ENCODE measurements at places on chromosomes 2 and 18. TPM values are rescaled to one million over a fixed set of nuclear protein-coding genes. Genes with fewer than 3 reads are reported as not detected.
A peak's percentile ranks its signal among the peaks of the same experiment; 100 is the strongest.

Gene FAM136A
- 27.4 TPM for total RNA-seq

Gene C1QL2
- 0.11 TPM for total RNA-seq

Gene PELI1
- total RNA-seq: 45.4 TPM

Gene EVX2
- total RNA-seq: 0.17 TPM

Gene PSMA8
- not detected for total RNA-seq

Gene DYNC1I2
- total RNA-seq: 187 TPM

Gene ANKRD23
- total RNA-seq: 2.6 TPM

Gene IGFBP2
- 741 TPM for total RNA-seq

Gene ACKR3
- total RNA-seq: 52.0 TPM

Gene ATP6V1B1
- 0.39 TPM for total RNA-seq

DNA sequence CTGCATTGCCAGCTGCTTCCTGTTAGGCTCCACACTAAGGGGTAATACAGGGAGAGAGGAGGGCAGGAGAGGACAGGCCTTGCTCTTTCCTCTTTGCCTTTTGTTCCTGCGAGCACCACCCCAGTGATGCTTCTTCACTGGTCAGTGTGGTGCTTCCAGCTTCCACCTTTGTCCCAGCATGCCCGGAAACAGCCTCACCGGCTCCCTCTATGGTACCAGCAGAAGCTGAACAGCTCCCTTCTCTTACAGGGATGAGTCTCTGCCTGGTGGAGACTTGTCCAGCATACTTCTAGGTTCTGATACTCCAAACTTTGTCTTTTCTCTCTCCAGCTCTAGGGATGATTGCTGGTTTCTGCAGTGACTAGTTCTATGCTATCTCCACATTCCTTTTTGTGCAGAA, 413.3 kb downstream of the TSN start:
- H3K4me3 ChIP-seq: no peak overlapping the region
- H3K4me1 ChIP-seq: peaks cover 17% of the 10 kb centered on the region
- DNase-seq: no peak
- H3K36me3 ChIP-seq: no peaks in the 10 kb centered on the region

DNA sequence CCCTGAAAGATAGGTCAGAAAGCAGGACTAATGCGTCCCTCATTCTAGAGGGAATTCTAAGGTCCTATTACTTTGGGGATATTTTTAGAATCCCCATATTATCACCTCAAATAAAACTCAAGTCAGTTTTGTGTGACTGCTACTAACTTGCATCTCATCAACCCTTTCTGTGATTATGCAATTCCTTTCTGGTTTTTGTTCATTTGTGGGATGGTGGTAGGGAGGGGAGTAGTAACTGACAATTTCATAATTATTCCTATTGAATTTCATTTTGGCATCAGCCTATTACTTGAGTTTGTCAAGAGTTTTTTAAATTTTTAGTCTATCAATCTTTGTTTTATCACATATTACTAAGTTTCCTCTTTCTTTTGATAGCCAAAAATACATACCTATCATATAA, 28.4 kb upstream of the TANK start:
- no peak overlapping the region for H3K4me3 ChIP-seq
- H3K4me1 ChIP-seq: peaks cover 7% of the 10 kb centered on the region
- no peak for DNase-seq
- no peak overlapping the region for H3K27ac ChIP-seq
- H3K36me3 ChIP-seq: no peaks in the 10 kb centered on the region

GRCh38 chr18:31401156-31402025, 24.8 kb downstream of the DSG4 start:
- H3K27ac ChIP-seq: no peak overlapping the region
- no peak for DNase-seq
- no peak overlapping the region for H3K4me3 ChIP-seq

DNA sequence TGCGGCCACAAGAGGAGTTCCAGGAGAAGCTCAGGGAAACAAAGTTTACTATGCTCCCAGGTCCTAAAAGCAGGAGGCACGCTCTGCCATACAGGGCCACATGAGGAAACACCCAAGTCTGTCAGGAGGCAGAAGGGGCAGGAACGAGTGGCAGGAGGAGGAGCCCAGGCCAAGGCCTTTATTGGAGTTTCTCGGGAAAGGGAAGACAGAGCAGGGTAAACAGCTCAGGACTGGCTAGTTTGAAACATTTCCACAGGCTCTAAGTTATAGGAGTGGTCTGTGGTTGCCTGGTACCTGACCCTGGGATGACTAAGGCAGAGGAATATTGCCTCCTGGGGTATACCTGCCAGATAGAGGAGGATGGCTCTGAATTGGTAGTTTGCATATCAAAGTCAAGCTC, 3.7 kb upstream of the ZNF638 start:
- no peaks in the 10 kb centered on the region for H3K27me3 ChIP-seq
- H3K36me3 ChIP-seq: no peaks in the 10 kb centered on the region
- no peak overlapping the region for H3K27ac ChIP-seq

GRCh38 chr2:241161646-241162281, 11.5 kb downstream of the PPP1R7 start:
- DNase-seq: no peak
- no peak overlapping the region for H3K27ac ChIP-seq
- H3K27me3 ChIP-seq: no peaks in the 10 kb centered on the region
- H3K4me1 ChIP-seq: peaks cover 26% of the 10 kb centered on the region
- H3K4me3 ChIP-seq: no peak overlapping the region

DNA sequence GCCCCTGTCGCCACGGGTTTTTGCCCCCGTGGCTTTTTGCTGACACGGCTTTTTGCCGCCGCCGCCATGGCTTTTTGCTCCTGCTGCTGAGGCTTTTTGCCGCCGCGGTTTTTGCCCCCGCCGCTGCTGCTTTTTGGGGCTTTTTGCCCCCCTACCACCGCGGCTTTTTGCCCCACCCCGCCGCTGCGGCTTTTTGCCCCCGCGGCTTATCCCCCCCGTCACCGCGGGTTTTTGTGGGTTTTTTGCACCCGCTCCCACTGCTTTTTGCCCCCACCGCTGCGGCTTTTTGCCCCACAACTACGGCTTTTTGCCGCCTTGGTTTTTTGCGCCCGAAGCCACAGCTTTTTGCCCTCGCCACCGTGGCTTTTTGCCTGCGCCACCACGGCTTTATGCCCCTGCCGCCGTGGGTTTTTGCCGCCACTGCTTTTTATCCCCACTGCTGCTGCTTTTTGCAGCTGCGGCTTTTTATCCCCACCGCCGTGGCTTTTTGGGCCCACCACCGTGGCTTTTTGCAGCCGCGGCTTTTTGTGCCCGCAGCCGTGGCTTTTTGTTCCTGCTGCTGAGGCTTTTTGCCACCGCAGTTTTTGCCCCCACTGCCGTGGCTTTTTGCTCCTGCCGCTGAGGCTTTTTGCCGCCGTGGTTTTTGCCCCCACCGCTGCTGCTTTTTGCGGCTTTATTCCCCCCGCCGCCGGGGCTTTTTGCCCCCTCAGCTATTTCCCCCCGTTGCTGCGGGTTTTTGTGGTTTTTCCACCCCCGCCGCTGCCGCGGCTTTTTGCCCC, 2798.0 kb upstream of the TEKT4 start:
- no peak overlapping the region for H3K4me3 ChIP-seq
- H3K4me1 ChIP-seq: no peaks in the 10 kb centered on the region
- no peak overlapping the region for H3K27ac ChIP-seq

GRCh38 chr2:232448304-232448690, 7.7 kb upstream of the ALPI start:
- H3K27ac ChIP-seq: peak overlapping the region; percentile 40
- H3K4me1 ChIP-seq: peaks cover 22% of the 10 kb centered on the region
- H3K36me3 ChIP-seq: no peaks in the 10 kb centered on the region
- no peak overlapping the region for H3K4me3 ChIP-seq
- peak; percentile 24 for DNase-seq
- H3K27me3 ChIP-seq: no peaks in the 10 kb centered on the region

GRCh38 chr2:61017556-61018317, at the start of the genes PEX13 and PUS10:
Gene PEX13 (plus strand): TSS chr2:61017720. CDS start chr2:61017760, 40 bp downstream.
Gene PUS10 (minus strand): TSS chr2:61018255. CDS start chr2:61011890, 6,365 bp downstream.
- H3K36me3 ChIP-seq: peaks cover 5% of the 10 kb centered on the region
- DNase-seq: peak; percentile 93
- H3K4me1 ChIP-seq: no peaks in the 10 kb centered on the region
- H3K27ac ChIP-seq: peak within 1 kb of the TSS; percentile 97
- H3K4me3 ChIP-seq: peak within 1 kb of the TSS; percentile 99
- no peaks in the 10 kb centered on the region for H3K27me3 ChIP-seq

GRCh38 chr2:127437056-127437455, 18.8 kb downstream of the PROC start:
- no peaks in the 10 kb centered on the region for H3K27me3 ChIP-seq
- DNase-seq: no peak
- no peak overlapping the region for H3K27ac ChIP-seq
- H3K36me3 ChIP-seq: no peaks in the 10 kb centered on the region
- no peaks in the 10 kb centered on the region for H3K4me1 ChIP-seq

DNA sequence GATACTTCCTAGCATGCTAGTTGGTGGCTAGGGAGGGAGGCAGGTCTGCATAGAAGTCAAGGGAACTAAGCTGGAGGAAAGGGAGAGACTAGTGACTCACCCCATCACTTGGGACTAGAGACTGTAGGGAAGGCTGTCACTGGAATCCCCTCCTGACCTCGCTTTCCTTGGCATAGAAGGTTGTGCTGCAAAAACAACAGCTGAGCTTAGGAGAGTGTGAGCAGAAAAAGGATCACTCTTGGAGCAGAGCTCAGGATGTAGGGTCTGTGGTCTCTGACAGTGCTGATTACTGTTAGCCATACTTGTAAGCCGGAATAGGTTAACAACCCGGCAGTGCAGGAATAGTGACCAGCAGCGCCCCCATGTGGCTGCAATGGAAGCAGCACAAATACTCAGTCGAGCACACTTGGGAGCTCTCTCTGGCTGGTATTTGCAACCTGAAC, 66.9 kb upstream of the SMAD2 start:
- peaks cover 4% of the 10 kb centered on the region for H3K4me1 ChIP-seq
- H3K4me3 ChIP-seq: no peak overlapping the region
- H3K27me3 ChIP-seq: no peaks in the 10 kb centered on the region

DNA sequence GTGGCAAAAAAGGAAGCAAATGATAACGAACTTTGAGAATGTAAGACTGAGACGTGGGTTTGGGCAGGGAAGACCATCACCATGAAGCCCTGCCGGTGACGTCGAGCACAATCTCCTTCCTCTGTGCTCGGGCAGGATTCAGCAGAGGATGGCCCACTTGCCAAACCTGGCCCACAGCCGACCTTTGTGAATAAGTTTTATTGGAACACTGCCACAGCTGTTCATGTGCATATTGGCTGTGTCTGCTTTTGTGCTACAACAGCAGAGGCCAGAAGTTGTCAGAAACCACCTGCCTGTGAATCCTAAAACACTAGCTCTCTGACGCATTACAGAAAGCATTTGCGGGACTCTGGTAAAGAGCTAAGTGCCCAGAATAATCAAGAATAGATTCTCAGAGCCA, 223.9 kb downstream of the MYT1L start:
- no peaks in the 10 kb centered on the region for H3K27me3 ChIP-seq
- H3K27ac ChIP-seq: no peak overlapping the region
- H3K36me3 ChIP-seq: peaks cover 3% of the 10 kb centered on the region
- H3K4me1 ChIP-seq: peaks cover 41% of the 10 kb centered on the region
- H3K4me3 ChIP-seq: no peak overlapping the region

GRCh38 chr2:159595410-159596046, 20.8 kb downstream of the BAZ2B start:
- no peak for DNase-seq
- no peaks in the 10 kb centered on the region for H3K36me3 ChIP-seq
- H3K4me3 ChIP-seq: no peak overlapping the region
- no peak overlapping the region for H3K27ac ChIP-seq
- H3K4me1 ChIP-seq: no peaks in the 10 kb centered on the region

GRCh38 chr2:113248997-113249770, 29.5 kb downstream of the PAX8 start:
- H3K4me1 ChIP-seq: no peaks in the 10 kb centered on the region
- H3K4me3 ChIP-seq: no peak overlapping the region
- DNase-seq: no peak
- H3K27ac ChIP-seq: no peak overlapping the region

- no peak overlapping the region for H3K4me3 ChIP-seq
- peaks cover 7% of the 10 kb centered on the region for H3K4me1 ChIP-seq
- no peaks in the 10 kb centered on the region for H3K27me3 ChIP-seq
- DNase-seq: no peak
- H3K27ac ChIP-seq: no peak overlapping the region
These were observed 361.0 kb downstream of the ANAPC1 start for GRCh38 chr2:111523009-111523408.

- H3K27ac ChIP-seq: no peak overlapping the region
- H3K4me1 ChIP-seq: no peaks in the 10 kb centered on the region
- no peaks in the 10 kb centered on the region for H3K27me3 ChIP-seq
- no peak for DNase-seq
These were observed 17.0 kb upstream of the RBMS1 start for GRCh38 chr2:160510617-160511016.

DNA sequence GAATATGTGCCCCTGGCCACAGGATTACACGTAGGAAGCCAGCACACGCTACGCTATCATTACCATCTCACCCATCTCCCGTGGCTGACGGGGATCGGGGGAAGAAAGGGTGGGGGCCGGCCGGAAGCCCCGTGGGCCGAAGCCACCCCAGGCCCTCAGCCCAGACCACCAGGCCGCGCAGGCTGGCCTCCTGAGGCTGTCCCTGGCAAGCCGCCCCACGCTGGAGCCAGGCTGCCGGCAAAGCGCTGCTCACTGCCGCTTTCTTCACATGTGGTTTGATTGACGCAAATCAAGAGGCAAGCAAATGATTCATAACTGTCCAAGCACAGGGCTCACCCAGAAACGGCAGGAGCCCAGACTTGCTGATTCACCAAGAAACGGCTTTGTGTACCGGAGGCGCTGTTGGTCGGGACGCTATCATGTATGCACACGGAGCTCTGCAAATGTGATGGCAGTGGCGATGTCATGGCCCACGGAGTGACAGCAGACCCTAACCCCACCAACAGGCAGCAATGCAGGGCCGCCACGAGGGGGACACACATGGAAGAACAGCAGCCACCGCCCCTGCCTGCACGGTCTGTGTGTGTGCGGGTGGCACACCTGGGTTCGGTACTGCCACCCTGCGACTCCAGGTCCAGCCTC, 125.7 kb downstream of the HDAC4 start:
- H3K27ac ChIP-seq: peak overlapping the region; percentile 79
- H3K36me3 ChIP-seq: peaks cover 5% of the 10 kb centered on the region
- DNase-seq: no peak
- H3K4me3 ChIP-seq: no peak overlapping the region
- no peaks in the 10 kb centered on the region for H3K27me3 ChIP-seq

DNA sequence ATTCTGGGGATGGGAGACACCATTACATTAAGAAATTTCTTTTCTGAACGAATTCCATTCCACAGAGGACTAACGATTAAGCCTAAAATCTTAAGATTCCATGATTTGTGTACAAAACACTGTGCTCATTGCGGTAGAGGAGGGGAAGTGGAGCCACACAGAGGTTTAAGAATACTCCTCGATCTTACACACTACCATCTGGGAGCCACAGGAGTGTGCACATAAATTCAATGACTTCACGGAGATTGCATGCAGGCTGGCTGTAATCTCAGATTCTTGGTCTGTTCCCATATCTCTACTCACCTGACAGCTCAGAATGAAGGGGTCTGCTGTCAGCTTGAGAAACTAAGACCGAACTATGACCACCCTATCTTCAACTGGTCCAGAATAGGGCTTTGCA, 762 bp downstream of the VPS4B start:
- no peaks in the 10 kb centered on the region for H3K4me1 ChIP-seq
- no peaks in the 10 kb centered on the region for H3K27me3 ChIP-seq
- peak overlapping the region; percentile 97 for H3K27ac ChIP-seq
- DNase-seq: no peak
- peaks cover 22% of the 10 kb centered on the region for H3K36me3 ChIP-seq
- H3K4me3 ChIP-seq: peak overlapping the region; percentile 99
